HCT116 (cell line): ENCODE measurements at places on chromosomes 1 and 21. TPM values are rescaled to one million over a fixed set of nuclear protein-coding genes. Genes with fewer than 3 reads are reported as not detected.

RNF11 gene
- 60.9 TPM for total RNA-seq

IFI44 gene
- 0.66 TPM for total RNA-seq

DNA sequence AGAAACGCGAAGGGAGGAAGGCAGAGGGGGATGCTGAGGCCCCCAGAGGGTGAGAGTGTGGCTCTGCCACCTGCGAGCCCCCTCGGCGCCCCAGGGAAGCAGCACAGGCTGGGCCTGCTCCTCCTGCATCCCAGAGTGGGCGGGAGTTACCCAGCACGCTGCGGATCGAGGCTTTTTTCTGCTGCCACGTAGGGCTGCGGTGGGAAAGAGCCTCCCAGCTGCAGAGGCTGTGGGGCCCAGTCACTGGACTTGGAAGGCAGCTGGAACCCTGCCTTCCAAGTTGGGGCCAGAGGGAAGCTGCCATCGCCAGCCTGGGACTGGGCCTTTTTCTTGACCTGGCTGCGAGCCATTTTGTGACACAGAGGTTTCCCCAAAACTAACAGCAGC is 2.3 kb upstream of the GRIK3 start:
- no peaks in the 10 kb centered on the region for H3K36me3 ChIP-seq
- H3K4me3 ChIP-seq: no peak overlapping the region
- peaks cover 21% of the 10 kb centered on the region for H3K27me3 ChIP-seq
- no peaks in the 10 kb centered on the region for H3K4me1 ChIP-seq

DNA sequence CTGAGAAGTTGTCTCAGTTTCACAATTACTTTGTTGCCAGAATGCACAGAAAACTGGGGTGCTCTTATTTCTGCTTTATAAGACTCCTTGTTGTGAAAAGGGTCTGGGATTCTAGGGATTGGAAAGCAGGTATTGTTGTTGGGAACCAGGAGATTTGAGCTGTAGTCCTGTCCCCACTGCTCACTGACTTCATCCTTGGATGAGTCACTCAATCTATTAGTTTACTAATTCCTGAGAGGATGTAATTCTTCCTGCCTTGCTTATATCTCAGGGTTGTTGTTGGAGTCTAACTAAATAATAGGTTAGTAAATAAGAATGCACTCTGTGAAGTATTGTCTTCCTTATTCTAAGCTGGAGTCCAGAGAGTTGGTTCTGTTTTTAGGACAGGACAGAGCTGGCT is 172.5 kb upstream of the GALNT2 start:
- H3K36me3 ChIP-seq: no peaks in the 10 kb centered on the region
- no peak overlapping the region for H3K4me3 ChIP-seq

DNA sequence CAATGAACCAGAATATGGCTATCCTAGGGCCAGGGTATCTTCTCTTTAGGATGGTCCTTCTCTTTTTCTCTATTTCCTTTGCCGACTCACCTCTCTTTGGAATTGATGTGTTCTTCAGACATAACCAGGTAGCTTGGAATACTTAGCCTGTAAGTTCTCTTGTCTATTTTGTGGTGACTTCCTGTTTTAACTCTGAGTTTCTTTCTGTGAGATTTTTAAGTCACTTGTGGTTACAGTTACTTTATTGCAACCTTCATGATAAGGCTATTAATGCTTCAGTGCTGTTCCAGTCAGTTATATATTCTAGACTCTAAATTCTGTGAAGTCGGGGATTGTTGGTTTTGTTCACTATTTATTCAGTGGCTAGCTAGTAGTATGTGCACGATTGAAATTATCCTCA is 46.2 kb downstream of the DISP1 start:
- no peaks in the 10 kb centered on the region for H3K27me3 ChIP-seq
- H3K27ac ChIP-seq: no peak overlapping the region
- no peak overlapping the region for H3K4me3 ChIP-seq
- no peak for DNase-seq
- H3K4me1 ChIP-seq: no peaks in the 10 kb centered on the region

CLCN6 gene
- total RNA-seq: 13.7 TPM

- H3K27me3 ChIP-seq: no peaks in the 10 kb centered on the region
- no peak for DNase-seq
- H3K4me3 ChIP-seq: no peak overlapping the region
- H3K27ac ChIP-seq: no peak overlapping the region
- H3K4me1 ChIP-seq: peaks cover 11% of the 10 kb centered on the region
These were observed 196.7 kb upstream of the GALNT2 start for GRCh38 chr1:229870381-229870780.

ITLN2 gene
- 0.20 TPM for total RNA-seq

DNA sequence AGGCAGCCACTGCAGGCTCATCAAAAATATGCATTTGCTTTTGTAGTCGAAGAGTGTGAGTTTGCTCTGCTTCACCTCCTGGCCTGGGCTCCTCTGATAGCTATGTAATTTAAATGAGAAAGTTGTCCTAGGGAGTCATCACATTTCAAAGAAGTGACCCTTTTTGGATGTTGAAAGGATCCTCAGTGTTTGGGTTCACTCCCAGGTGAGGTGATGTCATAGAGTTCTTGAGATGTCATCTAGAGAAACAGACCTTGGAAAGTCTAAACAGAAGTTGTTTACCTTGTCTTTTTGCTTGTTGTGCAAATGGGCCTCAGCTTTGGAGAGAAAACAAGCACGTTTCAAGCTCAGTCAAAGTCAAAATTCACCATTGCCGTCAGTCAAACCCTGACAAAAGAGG is 92.0 kb upstream of the BARHL2 start:
- H3K27me3 ChIP-seq: no peaks in the 10 kb centered on the region
- no peak overlapping the region for H3K4me3 ChIP-seq
- H3K36me3 ChIP-seq: no peaks in the 10 kb centered on the region
- DNase-seq: no peak

DNA sequence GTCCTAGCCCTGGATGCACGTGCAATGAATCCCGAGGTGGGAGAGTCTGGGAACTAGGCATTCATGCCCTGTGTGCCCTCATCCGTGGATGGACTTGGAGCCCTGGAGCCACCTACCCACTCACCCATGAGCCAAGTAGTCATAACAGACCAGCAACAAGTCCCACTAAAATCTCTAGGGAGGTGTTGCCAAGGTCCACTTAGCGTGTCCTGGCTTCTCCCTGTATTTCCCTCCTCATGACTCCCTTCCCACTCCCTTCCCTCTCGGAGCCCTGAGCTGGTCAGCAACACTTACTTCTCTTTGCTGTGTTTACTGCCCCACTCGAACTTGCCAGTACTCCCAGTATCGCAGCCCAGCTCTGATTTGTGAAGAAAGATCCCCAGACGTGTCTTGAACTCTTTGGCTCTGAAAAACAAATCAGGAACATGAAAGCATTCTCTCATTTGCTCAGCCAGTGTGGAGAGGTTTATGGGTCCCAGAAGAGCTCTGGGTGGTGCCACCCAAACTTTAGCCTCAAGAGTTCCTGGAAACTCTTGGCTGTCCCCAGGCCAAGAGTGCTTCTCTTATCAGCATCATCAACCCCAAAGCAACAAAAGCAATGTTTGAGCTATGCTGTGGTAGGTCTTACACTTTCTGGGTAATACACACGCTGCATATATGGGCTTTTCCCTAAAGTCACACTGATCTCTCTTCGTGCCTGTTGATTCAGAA is 1.1 kb downstream of the RGS16 start:
- H3K36me3 ChIP-seq: peaks cover 17% of the 10 kb centered on the region; the same call in 1 of the 2 replicates
- H3K27me3 ChIP-seq: no peaks in the 10 kb centered on the region
- no peak for DNase-seq
- H3K4me1 ChIP-seq: no peaks in the 10 kb centered on the region; the same call in 1 of the 2 replicates
- H3K27ac ChIP-seq: no peak overlapping the region

TFF2 gene
- not detected for total RNA-seq

DNA sequence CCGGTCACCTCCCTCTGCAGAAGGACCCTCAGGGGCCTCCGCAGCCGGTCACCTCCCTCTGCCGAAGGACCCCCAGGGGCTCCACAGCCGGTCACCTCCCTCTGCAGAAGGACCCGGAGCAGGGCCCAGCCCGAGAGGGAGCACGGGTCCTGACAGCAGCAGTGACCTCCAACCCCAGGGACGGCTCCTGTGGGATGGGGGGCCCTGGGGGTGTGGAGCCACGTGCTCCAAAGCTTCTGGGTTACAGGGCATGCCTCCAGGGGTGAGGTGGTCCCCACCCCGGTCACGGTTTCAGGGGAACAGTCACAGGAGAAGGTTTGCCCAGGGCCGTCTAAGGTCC is 40.3 kb downstream of the SLC19A1 start:
- no peak for DNase-seq
- H3K4me1 ChIP-seq: no peaks in the 10 kb centered on the region
- H3K36me3 ChIP-seq: peaks cover 5% of the 10 kb centered on the region; the same call in 1 of the 2 replicates
- no peaks in the 10 kb centered on the region for H3K27me3 ChIP-seq
- H3K4me3 ChIP-seq: no peak overlapping the region

- no peaks in the 10 kb centered on the region for H3K36me3 ChIP-seq
- H3K27ac ChIP-seq: no peak overlapping the region
- DNase-seq: no peak
- H3K27me3 ChIP-seq: 0 out of 2 replicates have a peak, but pooled peaks cover under 1% of the 10 kb centered on the region
- H3K4me1 ChIP-seq: peaks cover 16% of the 10 kb centered on the region
These were observed 20.5 kb downstream of the PRXL2B start for GRCh38 chr1:2606881-2607621.

GRCh38 chr1:41535276-41535675 is 50.8 kb upstream of the EDN2 start:
- no peak overlapping the region for H3K27ac ChIP-seq
- no peak overlapping the region for H3K4me3 ChIP-seq
- H3K27me3 ChIP-seq: no peaks in the 10 kb centered on the region
- no peak for DNase-seq
- no peaks in the 10 kb centered on the region; the same call in 1 of the 2 replicates for H3K4me1 ChIP-seq

PSMD4 gene
- total RNA-seq: 225 TPM

GRCh38 chr1:83901547-83902155 is 97.3 kb downstream of the TTLL7 start:
- H3K27me3 ChIP-seq: no peaks in the 10 kb centered on the region
- no peaks in the 10 kb centered on the region for H3K36me3 ChIP-seq
- H3K4me1 ChIP-seq: no peaks in the 10 kb centered on the region
- no peak overlapping the region for H3K27ac ChIP-seq
- no peak for DNase-seq
- no peak overlapping the region for H3K4me3 ChIP-seq

GRCh38 chr1:113565621-113566020 is 175.3 kb downstream of the MAGI3 start:
- H3K27me3 ChIP-seq: no peaks in the 10 kb centered on the region
- no peaks in the 10 kb centered on the region for H3K4me1 ChIP-seq

TMED5 gene
- 32.6 TPM for total RNA-seq
